Stimulated activated CD8-positive, alpha-beta memory T cell treated with anti-CD3 and anti-CD28 coated beads, Interleukin-7, amount 100 ng/mL, for 4 hours (primary cell): ENCODE measurements at places on chromosomes 12 and 14.

GRCh38 chr14:102213470-102213869 lies 73.8 kb downstream of the WDR20 start:
- no peak for DNase-seq

DNA sequence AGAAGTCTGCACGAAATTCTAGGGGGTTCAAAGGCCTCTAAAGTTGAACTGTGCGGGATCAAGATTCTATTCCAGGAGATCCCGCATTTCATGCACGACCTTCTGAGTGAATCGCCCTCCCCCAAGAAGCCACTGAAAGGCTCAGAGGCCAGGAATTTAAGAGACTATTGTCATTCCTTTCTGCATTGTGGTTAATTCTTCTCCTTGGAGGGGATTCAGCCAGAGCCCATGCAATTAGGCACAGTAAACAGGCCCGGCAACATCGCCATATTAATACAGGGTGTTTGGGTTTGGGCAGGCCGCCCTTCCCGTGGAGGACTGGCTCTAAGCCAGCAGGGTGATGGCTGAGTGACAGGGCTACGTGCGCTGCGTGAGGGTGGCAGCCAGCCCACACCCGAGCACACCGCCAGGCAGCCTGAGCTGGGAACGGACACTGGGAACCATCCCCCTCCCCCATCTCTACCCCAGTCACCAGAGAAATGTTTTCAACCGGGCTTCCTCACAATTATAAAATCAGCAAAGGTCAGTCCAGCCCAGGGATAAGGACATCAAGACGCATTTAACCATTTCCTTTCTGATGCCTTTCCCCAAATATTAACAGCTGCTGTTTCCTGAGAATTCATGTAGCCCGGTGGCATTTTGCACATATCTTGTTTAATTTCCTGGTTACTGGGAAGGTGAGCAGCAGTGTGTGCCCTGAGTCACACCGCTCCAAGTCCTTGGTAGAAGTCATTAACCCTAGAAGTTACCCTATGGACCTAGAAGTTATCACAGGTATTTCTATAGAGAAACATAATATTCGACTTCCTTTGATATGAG lies 12.5 kb downstream of the EGLN3 start:
- DNase-seq = no peak

DNA sequence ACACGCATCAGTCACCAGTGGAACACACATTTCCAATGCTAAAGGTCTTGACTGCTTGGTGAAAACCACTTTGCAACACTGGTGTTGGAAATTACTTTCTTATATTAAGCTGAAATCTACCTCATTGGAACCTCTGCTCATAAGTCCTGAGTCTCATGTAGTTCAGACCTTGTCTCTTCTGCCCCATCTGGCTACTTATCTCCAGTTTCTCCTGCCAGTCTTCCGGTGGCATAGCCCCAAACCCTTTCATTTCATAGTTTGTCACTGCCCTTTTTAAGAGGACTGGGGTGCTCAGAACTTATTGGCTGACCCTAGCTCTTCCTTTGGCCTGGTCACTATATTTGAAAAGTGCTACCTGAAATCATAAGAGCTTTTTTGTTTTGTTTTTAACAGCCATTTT lies 43.7 kb downstream of the HELB start:
- DNase-seq = no peak

GRCh38 chr14:37013078-37013477 lies 159.3 kb downstream of the SLC25A21 start:
- no peak for DNase-seq

DNA sequence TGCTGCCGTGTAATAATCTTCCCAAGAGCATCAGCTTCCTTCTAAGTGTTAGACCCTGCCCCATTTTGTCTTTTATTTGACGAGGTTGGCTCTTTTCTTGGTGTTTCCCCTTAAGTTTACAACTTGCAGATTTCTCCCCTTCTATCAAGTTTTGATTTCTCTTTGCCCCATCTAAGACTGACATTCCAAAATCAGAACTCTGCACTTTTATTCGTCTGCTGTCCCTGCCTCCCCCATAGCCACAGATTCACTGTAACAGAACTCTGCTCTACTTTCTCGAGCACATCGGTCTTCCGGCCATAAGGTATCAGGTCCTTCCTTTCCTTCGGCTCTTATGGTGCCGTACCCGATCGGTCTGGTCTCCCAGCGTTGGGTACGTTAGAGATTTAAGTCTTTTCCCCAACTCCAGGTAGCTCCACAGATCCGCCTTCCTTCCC lies 563 bp downstream of the DCP1B start:
- no peak for DNase-seq

DNA sequence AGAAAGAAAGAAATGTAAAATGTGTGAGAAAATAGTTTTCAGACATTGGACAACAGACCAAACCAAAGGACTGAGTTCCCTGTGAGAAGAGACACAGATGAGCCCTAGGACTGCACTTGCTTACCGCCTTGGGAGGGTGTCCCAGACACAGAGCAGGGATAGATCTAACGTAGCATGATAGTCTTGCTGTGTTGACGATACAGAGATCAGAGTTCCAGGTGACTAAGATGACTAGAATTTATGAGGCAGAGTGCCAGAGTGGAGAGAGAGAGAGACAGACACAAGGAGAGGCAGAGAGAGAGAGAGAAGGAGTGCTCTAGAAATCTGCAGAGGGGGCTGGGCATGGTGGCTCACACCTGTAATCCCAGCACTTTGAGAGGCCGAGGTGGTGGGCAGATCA lies 148.2 kb upstream of the LMNTD1 start:
- no peak for DNase-seq

- DNase-seq = no peak
These were observed 54.8 kb downstream of the BMAL2 start for GRCh38 chr12:27387473-27387872.

DNA sequence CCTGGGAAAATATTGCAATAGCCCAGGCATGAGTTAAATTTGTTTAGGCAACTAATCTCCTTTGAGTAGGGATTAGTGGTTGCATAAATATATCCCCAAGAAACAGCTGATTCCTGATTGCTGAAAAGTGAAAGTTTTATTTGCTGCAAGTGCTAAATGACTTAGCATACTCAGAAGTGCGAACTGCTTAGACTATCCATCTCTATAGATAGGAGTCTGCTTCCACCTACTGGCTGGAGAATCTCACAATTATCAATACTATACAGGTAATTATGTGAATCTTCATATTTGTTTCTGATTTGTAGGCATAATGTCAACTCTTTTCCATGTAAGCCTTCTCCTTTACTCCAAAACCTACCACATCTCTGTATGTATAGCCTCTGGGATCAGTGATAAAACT lies 12.0 kb upstream of the SLCO1B3 start:
- DNase-seq = no peak
